Astrocyte (in vitro differentiated cells and primary cell): ENCODE measurements at places on chromosomes 2 and 18.
A peak's percentile ranks its signal among the peaks of the same experiment; 100 is the strongest.

- no peak for DNase-seq
These were observed 80.5 kb downstream of the DGKD start for GRCh38 chr2:233434666-233435330.

DNA sequence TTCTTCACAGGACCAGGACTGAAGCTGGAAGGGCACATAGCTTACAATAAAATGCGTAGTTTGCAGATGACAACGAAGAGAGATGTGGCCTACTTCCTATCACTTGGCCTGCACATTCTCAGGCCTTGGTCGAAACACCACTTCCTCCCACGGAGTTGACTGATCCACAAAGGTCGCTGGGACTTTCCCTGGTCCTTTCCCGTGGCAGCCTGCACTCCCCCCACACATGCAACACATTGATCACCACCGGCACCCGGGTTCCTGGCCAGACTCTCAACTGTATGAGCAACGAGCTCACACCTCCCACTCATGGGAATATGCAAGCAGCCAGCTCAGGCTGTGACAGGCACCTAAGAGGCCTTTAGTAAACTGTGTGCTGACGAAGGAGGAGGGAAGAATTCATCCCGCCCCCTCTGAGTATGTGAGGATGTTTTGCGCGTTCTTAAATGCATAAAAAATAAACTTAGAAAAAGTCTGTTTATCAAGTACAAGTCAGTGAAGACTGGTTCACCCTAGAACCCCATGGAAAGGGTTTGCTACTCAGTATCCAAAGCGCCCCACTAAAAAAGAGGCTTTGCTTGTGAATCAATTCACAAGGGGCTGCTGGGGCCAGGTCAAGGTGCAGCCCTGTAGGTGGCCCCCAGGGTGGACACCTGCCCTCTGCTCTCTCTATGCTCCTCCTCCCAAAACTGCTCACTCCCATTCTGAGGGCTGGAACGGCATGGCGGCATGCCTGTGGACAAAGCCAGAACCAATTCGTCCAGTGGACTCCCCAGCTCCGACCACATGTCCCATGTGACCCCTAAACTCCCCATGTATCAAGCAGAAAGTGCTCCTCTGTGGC lies 154.3 kb downstream of the EIPR1 start:
- DNase-seq, result peak; percentile 75

GRCh38 chr18:71707400-71707799 lies 836.7 kb downstream of the CBLN2 start:
- DNase-seq, result no peak

DNA sequence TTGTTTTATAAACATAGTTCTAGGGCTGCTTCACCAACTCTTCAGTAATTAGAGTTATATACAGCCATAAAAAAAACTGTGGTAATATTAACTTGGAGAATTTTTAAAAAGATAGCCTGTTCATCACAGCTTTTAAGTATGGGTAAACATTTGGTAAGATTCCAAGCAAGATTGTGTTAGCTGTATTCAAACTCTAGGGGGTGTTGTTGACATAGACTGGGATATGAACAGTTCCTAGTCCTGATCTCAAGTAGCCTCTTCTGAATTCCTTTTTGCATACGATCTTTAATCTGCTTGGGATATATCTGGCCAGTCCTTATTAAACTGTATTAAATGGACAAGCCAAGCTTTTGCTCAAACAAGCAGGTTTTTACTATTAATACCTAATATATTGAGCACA lies 13.4 kb downstream of the NOP58 start:
- peak; percentile 55 for DNase-seq

DNA sequence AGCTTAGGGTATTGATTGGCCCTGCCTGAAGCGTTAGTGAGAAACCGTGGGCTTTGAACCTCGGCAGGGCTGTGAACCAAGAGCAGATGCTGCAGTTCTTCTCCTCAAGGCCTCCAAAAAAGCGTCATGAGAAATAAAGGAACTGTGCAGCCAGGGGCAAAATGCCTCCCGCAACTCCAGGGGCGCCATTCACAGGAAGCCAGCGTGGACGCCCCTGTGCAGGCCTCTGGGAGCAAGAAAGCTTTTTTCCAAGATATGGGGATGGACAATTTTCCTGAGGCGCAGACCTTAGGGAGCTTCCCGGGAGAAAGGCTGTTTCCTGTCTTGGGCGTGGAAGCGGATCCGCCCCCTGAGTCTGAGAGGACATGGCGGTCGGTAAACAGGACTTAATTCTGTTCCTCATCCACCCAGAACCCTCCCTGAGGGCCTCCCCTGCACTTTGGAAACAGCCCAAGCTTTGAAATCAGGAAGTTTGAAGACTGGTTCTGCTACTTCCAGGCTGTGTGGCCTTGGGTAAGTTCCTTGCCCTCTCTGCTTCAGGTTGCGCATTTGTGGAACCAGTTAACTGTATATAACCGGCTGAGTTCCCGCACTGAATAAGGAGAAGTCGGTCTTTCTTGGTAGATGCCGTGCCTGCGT lies 29.6 kb upstream of the CABLES1 start:
- no peak for DNase-seq

DNA sequence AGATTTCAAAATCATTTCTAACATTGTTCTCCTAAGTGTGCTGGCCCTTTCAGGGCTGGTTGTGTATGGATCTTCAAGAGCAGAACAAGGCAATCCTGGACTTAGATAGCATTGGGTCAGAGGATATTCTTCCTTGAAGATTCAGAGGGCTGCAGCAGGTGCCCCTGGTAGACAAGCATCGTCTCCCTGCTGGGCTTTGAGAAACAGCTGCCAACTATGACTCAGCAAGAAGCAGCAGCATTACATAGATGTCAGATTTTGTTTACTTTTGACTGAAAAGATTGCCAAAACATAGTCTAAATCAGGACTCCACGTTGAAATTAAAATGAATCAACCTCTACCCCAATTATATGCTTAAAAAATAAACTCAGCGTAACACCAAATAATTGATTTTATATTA lies 618.8 kb downstream of the SOCS6 start:
- no peak for DNase-seq

GRCh38 chr2:53033411-53033810 lies 734.2 kb upstream of the CHAC2 start:
- peak; percentile 65 for DNase-seq

DNA sequence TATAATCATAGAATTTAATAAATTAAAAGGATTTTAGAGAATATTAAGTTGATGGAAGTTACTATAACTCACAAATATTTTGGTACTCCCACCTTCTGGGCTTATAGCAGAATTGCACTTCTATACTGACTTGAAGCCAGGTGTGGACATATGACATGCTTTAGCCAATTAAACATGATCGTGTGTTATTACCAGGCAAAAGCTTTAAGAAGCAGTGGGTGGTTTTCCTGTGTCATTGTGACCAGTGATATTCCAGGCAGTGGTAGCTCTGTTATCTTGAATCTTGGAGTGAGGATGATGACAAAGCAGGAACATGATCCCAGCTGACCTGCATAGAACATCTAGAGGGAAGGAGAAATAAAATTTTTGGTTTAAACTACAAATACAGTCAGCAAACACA lies 370.9 kb upstream of the ZEB2 start:
- peak; percentile 49 for DNase-seq

- no peak for DNase-seq
These were observed 5.4 kb downstream of the CACNB4 start for GRCh38 chr2:152093464-152093863.

DNA sequence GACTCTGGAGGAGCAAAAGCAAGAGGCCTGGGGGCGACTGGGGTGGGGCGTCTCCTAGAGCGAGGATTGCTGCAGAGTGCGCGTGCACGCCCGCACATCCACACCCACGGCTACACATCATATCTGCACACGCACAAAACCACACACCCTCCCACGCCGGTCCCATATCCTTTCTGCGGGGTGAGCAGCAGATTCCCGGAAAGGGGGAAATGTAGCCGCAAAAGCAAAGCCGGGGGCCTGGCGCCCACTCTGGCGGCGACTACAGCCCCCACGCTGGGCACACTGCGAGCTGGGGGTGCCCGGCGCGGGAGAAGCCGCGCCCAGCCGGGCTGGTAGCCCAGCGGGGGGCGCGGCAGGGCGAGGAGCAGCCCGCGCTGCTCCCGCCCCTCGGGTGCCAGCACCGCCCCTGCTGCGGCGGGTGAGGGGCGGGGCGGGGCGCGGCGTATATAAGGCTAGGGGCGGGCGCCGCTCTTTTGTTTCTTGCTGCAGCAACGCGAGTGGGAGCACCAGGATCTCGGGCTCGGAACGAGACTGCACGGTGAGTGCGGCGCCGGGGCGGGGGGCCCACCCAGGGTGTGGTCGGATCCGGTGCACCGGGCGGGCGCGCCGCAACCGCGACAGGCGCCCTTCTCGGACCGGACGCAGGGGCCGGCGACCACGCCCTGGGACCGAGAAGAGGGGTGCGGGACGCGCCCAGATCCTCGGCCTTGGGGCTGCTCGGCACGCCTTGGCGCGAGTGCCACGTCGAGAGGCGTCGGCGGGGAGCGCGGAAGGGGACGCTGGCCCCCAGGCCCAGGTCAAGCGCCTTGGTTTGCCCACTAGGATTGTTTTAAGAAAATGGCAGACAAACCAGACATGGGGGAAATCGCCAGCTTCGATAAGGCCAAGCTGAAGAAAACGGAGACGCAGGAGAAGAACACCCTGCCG lies at the start of gene TMSB10:
TMSB10 (plus strand) TSS at position 476 of the 927 bp plus-strand sequence.
- peak; percentile 64 for DNase-seq

DNA sequence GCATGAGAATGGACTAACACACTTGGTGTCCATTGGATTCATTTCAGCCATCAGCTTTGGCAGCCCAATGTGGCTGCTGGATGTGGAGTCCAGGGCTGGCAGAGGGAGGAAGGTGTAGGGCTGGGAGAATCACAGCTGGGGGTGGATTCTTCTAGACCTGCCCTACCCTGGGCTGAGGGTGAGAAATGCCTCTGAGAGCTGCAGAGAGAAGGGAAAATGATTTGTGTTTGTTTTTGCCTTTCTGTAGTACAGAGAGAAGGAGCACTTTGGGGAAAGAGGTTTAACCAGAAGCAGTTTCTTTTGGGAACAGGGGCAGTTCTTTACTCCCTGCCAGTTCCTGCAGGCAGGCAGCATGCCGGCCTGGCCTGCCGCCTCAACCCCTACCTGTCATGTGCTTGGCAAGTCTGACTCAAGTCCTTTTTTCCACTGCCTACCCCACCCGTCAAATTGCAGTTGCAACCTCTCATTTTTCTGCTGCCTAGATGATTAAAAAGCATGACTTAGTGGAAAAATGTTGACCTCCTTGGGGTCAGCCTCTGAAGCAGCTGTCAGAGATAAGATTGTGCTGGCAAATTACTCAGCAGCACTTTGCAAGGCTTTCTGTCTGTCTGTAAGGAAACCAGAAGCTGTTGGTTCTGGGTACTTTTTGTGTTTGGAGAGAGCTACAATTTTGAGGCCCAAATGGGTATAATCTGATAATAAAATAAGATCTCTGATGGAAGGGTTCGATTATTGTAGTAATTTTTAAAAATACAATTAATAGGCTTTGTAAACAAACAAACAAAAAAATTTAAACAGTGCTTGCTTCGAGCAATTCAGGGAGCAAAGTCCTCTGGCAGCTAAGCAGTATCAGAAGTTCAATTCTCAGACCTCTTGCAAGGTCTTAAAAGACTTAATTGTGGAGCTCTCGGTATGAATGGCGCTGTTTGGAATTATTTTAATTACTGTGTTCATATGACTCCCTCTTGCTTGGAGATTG lies 21.7 kb downstream of the LBH start:
- DNase-seq, result peak; percentile 96

GRCh38 chr2:98522854-98523253 lies 78.2 kb downstream of the INPP4A start:
- no peak for DNase-seq
